ENCODE measurements at places on chromosomes 1 and 21.

GRCh38 chr21:37045149-37045548, 27.7 kb downstream of the PIGP start:
- no peak for DNase-seq

DNA sequence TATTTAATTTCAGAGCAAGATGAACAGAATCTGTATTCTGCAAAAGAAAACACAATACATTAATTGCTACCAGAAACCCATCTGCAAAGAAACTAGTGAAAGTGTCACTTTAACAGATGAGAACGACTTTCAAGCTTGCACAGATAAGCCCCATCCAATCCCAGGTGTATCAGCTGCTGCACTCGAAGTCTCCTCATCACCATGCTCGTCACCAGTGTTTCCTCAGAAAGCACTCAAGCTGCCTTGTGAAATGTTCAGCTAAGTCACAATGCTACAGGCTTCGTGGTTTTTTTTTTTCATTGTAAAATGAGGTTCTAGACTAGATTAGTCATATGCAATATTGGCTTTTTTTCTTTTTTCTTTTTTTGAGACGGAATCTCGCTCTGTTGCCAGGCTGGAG, 3.3 kb upstream of the TOMM20 start:
- no peak for DNase-seq

DNA sequence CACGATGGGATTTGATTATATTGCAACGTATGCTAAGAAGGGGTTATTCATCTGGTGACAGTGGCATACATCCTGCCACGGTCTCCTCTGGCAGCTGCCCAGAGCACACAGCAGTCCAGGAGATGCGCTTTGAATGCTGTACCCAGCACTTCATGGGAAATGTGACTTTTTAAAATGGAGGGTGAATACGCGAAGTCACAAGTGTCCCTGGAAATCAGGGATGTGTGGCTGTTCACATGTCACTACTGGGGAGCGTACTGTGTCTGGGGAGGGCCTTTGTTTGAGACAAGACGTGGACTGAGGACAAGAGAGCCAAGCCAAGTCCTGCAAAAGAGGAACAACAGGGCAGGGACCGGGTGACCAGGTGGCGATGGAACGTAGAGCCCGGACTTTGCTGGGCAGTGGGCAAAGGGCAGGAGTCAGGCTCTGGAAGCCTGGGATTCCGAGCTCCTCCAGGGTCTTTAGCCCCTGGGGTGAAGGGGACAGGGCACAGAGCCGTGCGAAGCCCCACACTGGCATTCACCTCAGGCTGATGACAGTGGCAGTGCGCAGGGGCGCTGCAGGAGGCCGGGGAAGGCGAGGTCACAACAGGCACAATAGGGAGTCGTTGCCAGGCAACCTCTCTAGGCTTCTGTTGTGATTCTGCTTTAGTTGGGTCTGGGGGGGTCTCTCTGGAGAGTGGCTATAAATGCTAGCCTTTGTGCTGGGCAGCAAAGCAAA, 11.4 kb upstream of the ZBTB21 start:
- peak; percentile 30 for DNase-seq

- no peak for DNase-seq
Observed at GRCh38 chr1:147719711-147720225, 40.6 kb downstream of the GJA5 start.

- DNase-seq: no peak
Observed at GRCh38 chr1:231628207-231628876, 1.8 kb downstream of the DISC1 start.

- peak; percentile 72 for DNase-seq
Observed at GRCh38 chr1:155729031-155729898, 40.4 kb downstream of the DAP3 start.

DNA sequence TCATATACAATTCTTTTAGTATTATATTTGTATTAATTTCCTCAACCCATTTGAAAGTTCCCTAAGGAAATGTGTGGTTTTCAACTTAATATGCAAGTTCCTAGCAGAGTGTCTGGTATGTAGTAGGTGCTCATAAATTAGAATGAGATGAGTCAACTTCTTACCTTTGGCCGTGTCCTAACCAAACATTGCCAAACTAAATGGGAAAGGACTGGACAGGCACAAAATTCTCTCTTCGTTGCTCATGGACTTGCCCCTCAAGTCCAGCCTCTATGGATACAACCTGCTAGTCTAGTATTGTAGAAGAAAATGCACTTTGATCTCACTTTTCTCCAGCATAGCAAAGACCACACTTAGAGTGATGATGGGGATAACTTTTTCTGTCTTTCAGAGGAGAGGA, 11.6 kb upstream of the MRPS14 start:
- DNase-seq: no peak

- DNase-seq: no peak
Observed at GRCh38 chr1:15308135-15308534, 61.1 kb downstream of the FHAD1 start.

- DNase-seq: no peak
Observed at GRCh38 chr1:167538657-167539056, 14.9 kb downstream of the CREG1 start.

DNA sequence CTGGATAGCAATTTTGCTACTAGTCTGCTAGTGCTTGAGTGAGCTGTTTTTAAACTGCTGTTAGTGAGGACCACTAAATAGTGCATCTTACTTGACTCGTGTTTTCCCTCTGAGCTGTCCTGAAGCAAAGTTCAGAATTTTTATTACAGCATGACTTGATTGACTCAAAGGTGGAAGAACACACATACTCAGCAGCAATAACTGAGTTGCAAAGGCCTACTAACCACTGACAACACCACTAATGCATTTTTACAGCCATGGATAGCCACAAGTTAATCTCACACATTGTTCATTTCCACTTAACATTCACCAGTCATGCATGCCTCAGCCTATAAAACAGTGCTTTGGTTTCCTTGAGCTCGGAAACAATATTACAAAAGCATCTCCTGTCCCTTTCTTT, 148.7 kb downstream of the RUNX1 start:
- no peak for DNase-seq

- no peak for DNase-seq
Observed at GRCh38 chr1:214103778-214104177, 116.0 kb downstream of the PROX1 start.
